ENCODE measurements at places on chromosomes 2 and 18. TPM values are rescaled to one million over a fixed set of nuclear protein-coding genes. Genes with fewer than 3 reads are reported as not detected.
A peak's percentile ranks its signal among the peaks of the same experiment; 100 is the strongest.

MAP3K19 gene
- total RNA-seq: not detected

CCDC178 gene
- total RNA-seq: not detected

GALR1 gene
- total RNA-seq: not detected

ZNF519 gene
- total RNA-seq: 20.0 TPM

AKAIN1 gene
- total RNA-seq: not detected

GPR155 gene
- total RNA-seq: 13.5 TPM

DNA sequence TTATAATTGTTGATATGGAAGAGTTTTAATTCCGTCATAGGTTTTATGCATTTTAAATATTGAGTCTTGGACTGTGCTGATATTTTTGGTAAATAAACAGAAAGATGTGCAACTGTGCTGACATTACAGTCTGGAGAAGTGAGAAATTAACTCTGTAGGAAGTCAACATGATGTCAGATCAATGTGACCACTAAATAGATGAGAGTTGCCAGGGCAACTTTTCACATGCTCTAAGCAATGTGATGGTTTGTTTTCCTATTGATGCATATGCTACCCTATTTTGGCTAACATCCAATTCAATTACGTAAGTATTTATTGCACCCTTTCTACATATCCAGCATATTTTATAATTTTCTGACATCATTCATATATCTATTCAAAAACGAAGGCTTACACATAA is 1109.3 kb downstream of the TSN start:
- DNase-seq: no peak
- no peaks in the 10 kb centered on the region for H3K4me1 ChIP-seq
- no peak overlapping the region for H3K27ac ChIP-seq

GRCh38 chr2:120846406-120847095 is 110.9 kb downstream of the GLI2 start:
- no peaks in the 10 kb centered on the region for H3K27me3 ChIP-seq
- no peaks in the 10 kb centered on the region for H3K4me1 ChIP-seq
- no peak overlapping the region for H3K4me3 ChIP-seq
- H3K36me3 ChIP-seq: peaks cover 13% of the 10 kb centered on the region

DNA sequence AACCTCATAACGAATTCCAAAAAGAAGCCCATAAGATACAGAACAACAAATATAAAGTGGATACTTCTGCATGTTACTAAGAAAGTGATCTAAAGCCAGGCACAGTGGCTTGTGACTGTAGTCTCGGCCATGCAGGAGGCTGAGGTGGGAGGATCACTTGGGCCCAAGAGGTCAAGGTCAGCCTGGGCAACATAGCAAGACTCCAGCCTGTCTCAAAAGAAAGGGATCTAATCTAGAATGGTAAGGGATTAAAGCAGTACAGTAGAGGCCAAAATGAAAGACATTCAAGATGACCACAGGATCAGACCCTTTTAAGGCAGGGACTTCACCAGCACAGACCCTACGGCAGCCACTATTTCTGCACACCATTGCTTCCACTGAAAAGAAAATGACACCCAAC is 3.8 kb downstream of the COBLL1 start:
- no peaks in the 10 kb centered on the region for H3K27me3 ChIP-seq
- no peak overlapping the region for H3K27ac ChIP-seq
- DNase-seq: no peak
- H3K36me3 ChIP-seq: no peaks in the 10 kb centered on the region
- peaks cover 11% of the 10 kb centered on the region for H3K4me1 ChIP-seq
- no peak overlapping the region for H3K4me3 ChIP-seq

DNA sequence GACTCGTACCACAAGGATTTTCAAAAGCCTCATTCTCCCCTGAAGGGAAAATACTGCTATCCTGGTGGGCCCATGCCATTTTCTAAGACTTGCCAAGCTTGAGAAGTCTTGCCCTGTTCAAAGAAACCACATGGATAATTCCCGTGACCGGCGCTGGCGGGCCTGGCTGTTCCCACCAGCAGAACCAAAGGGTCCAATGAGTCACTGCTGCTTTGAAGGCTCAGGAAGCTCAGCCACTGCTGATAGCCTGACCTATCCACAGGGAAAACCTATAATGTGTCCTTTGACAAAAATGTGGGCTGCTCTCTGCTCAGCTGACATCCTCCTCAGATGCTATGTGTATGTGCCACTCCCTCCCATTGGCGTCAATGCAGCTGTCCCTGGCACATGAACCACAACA is 137.9 kb upstream of the RAB12 start:
- peak; percentile 89 for DNase-seq
- H3K36me3 ChIP-seq: no peaks in the 10 kb centered on the region
- peak overlapping the region; percentile 90 for H3K27ac ChIP-seq

DNA sequence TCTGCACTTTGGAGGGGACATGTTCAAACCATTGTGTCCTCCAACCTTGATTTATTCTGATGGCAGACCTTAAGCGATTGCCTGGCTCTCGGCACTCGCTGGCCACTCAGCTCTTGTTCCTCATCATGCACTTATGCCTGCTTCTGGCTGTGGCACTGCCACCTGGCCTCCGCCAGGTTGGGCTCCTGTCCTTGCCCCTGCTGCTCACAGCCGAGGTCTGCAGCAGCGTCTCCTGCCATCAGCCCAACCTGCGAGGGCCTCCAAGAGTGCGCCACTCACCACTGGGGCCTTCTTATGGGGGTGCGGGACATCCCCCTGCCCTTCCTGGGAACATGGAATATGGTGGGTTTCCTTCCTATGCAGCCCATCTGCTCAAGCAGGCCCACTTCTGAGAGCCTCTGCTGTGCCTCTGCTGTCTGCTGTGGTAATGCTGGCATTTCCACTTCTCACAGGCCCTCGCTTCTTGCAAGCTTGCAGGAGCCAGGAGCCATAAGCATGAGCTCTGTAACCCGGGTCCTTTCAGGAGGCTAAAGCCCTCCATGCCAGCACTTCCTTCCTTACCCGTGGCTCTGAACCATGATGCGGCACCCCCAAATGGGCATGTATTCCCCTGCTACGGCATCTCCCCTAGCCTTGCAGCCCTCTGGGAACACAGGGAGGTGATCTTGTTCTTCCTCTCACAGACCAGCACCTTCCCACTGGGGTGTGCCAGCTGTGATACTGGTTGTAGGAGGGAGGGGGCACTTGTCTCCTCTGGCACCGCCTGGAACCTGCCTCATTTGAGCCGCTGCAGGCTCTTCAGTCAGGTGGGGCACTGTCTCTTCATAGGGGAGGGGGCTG is 58.6 kb upstream of the HS6ST1 start:
- no peak overlapping the region for H3K4me3 ChIP-seq
- no peak overlapping the region for H3K27ac ChIP-seq
- peaks cover 57% of the 10 kb centered on the region for H3K4me1 ChIP-seq
- no peaks in the 10 kb centered on the region for H3K27me3 ChIP-seq
- H3K36me3 ChIP-seq: no peaks in the 10 kb centered on the region
- DNase-seq: no peak

- no peak overlapping the region for H3K27ac ChIP-seq
- no peaks in the 10 kb centered on the region for H3K27me3 ChIP-seq
- H3K36me3 ChIP-seq: no peaks in the 10 kb centered on the region
- H3K4me3 ChIP-seq: no peak overlapping the region
- H3K4me1 ChIP-seq: no peaks in the 10 kb centered on the region
Measured at GRCh38 chr18:22113144-22113844, 56.1 kb upstream of the GATA6 start.

- H3K36me3 ChIP-seq: no peaks in the 10 kb centered on the region
- no peaks in the 10 kb centered on the region for H3K27me3 ChIP-seq
- DNase-seq: no peak
- H3K27ac ChIP-seq: no peak overlapping the region
- no peak overlapping the region for H3K4me3 ChIP-seq
Measured at GRCh38 chr18:23619388-23619881, 33.1 kb upstream of the NPC1 start.

DNA sequence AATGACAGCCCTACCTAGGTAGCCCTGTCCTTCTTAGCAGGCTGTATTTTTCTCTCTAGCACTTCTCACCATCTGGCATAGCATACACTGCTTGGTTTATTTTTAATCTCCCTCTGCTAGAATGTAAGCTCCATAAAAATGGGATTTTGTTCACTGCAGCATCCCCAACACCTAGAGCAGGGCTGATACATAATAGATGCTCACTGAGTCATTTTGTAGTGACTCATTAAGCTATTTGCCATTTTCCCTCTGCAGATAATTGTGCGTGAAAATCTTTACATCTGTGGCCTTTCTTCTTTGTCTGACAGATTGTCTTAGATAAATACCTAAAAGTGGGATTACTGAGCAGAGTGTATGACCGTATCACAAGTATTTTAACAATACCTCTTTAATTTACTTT is 82.5 kb downstream of the CERS6 start:
- H3K27ac ChIP-seq: peak overlapping the region; percentile 72
- peaks cover 28% of the 10 kb centered on the region for H3K4me1 ChIP-seq
- H3K4me3 ChIP-seq: no peak overlapping the region
- H3K27me3 ChIP-seq: no peaks in the 10 kb centered on the region
- no peaks in the 10 kb centered on the region for H3K36me3 ChIP-seq

GRCh38 chr2:46970334-46971288 is 55.0 kb upstream of the MCFD2 start:
- no peaks in the 10 kb centered on the region for H3K27me3 ChIP-seq
- no peak overlapping the region for H3K27ac ChIP-seq
- DNase-seq: no peak
- H3K4me3 ChIP-seq: no peak overlapping the region

- H3K4me3 ChIP-seq: no peak overlapping the region
- H3K27me3 ChIP-seq: peaks cover 4% of the 10 kb centered on the region
Measured at GRCh38 chr2:127536707-127537541, 1.4 kb downstream of the MYO7B start.

GRCh38 chr2:139214801-139215200 is 434.6 kb upstream of the NXPH2 start:
- H3K4me1 ChIP-seq: no peaks in the 10 kb centered on the region
- no peak for DNase-seq
- H3K27me3 ChIP-seq: no peaks in the 10 kb centered on the region
- H3K36me3 ChIP-seq: no peaks in the 10 kb centered on the region
- no peak overlapping the region for H3K27ac ChIP-seq

- H3K27me3 ChIP-seq: no peaks in the 10 kb centered on the region
- peaks cover 52% of the 10 kb centered on the region for H3K4me1 ChIP-seq
- no peak for DNase-seq
- no peak overlapping the region for H3K27ac ChIP-seq
- 0 out of 2 replicates have a peak, but pooled peaks cover 3% of the 10 kb centered on the region for H3K36me3 ChIP-seq
- H3K4me3 ChIP-seq: no peak overlapping the region
Measured at GRCh38 chr2:237696461-237696860, 69.1 kb downstream of the LRRFIP1 start.

DNA sequence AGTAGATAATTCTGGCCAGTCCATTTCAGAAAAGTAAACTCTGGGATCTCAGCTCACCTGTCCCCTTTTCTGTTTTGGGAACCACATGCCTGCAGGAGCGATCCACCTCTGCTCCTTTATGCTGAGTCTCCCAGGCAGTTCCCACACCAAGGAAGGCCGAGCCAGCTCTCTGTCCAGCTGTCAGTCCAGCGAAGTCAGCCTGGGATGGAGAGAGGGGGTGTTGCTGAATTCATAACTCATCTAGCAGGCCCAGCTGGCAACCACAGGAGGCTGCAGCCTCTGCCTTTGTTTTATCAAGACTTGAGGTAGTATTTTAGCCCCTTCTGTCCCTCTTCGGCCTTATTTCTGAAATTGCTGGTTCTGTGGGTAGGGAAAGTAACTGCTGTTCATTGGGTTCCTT is 209.9 kb downstream of the ARL4C start:
- H3K4me1 ChIP-seq: peaks cover 21% of the 10 kb centered on the region
- DNase-seq: no peak
- no peaks in the 10 kb centered on the region for H3K27me3 ChIP-seq
- no peak overlapping the region for H3K27ac ChIP-seq
- no peaks in the 10 kb centered on the region for H3K36me3 ChIP-seq
- H3K4me3 ChIP-seq: no peak overlapping the region

GRCh38 chr2:182971820-182972547 is 66.3 kb downstream of the NCKAP1 start:
- H3K4me3 ChIP-seq: no peak overlapping the region
- no peaks in the 10 kb centered on the region for H3K4me1 ChIP-seq
- H3K27ac ChIP-seq: no peak overlapping the region
